HuH-7 (cell line): ENCODE measurements at places on chromosomes 6 and 20.
A peak's percentile ranks its signal among the peaks of the same experiment; 100 is the strongest.

- no peak for DNase-seq
Measured at GRCh38 chr20:11796026-11796425, 121.7 kb upstream of the BTBD3 start.

- no peak for DNase-seq
Measured at GRCh38 chr6:44301782-44302564, 11.2 kb downstream of the AARS2 start.

DNA sequence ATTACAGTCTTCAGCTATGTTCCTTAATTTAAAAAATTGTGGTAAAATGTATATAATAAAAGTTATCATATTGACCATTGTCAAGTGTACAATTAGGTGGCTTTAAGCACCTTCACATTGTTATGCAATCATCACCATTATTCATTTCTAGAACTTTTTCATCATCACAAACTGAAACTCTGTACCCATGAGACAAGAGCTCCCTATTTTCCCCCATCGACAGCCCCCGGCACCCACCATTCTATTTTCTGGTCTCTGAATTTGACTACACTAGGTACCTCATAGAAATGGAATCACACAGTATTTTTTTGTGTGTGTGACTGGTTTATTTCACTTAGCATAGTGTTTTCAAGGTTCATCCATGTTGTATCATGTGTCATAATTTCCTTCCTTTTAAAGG, 39.7 kb upstream of the FYN start:
- DNase-seq = no peak

DNA sequence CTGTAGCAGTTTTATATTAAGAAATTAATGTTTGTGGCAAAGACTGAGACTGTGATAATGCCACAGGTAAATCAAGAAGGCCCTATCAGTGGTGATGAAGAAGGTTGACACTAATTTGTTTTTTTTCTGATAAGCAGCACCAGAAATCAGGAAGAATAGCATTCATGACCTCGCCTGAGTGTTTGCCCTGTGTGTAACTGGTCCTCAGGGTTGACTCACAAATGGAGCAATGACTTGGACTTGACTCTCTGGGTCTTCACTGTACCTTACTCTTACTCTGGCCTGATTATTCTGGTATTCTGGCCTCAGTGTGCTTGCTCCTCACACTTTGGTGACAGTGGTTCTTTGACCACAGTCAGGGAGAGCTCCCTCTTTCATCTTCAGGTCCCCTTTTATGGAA, 243.9 kb downstream of the HAO1 start:
- no peak for DNase-seq

DNA sequence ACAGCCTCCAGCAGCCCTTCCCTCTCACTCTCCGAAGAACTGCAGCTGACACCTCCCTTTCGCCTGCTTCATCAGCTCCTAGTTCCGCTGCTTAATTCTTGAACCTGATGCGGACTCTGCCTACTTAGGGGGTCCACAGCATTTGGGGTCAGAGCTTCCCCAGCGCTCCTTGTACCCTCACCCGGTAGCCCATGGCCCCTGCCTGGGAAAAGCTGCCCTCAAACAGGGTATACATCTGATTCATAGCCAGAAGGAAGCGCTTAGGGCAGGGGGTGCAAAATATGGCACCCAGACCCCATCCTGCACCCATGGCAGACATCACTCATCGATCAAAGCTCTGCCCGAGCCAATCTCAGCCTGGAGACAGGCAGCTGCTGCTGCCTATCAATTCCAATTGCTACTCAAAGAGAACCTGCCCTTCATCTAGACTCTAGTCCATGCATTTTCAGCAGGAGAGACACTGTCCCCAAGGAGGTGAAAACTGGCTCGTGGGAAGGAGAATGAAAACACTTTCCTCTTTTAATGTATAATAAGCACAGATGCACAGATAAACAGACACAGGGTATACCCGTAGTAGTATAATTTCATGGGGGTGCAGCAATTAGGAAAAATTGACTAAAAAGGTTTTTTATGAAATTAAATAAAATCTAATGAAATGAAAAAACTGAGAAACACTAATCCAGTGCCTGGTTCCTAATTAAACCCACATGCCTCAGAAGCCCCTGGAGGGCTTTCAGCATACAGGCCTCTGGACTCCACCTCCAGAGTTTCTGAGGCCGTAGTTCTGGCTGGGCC, 194.8 kb downstream of the PREX1 start:
- DNase-seq = no peak

GRCh38 chr6:43454696-43455530, 435 bp downstream of the DLK2 start:
- DNase-seq = peak; percentile 86

GRCh38 chr6:36492621-36493020, 49.8 kb downstream of the KCTD20 start:
- DNase-seq = no peak

DNA sequence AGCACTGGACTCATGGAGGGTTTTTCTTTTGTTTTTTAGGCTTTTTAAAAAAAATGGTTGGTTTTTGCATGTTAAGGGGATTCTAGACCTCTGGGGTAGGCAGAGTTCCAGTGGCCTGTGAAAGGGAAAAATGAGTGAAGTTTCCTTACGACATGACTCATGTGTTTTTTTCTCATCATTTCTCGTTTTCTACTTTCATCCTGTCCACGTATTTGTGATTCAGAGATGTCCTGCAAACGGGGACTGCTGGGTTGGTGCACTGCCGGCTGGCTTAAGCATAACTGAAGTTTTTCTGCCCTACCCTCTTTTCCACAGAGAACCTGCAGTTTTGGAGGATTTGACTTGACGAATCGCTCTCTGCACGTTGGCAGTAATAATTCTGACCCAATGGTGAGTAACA, 182.3 kb downstream of the SASH1 start:
- DNase-seq = no peak

DNA sequence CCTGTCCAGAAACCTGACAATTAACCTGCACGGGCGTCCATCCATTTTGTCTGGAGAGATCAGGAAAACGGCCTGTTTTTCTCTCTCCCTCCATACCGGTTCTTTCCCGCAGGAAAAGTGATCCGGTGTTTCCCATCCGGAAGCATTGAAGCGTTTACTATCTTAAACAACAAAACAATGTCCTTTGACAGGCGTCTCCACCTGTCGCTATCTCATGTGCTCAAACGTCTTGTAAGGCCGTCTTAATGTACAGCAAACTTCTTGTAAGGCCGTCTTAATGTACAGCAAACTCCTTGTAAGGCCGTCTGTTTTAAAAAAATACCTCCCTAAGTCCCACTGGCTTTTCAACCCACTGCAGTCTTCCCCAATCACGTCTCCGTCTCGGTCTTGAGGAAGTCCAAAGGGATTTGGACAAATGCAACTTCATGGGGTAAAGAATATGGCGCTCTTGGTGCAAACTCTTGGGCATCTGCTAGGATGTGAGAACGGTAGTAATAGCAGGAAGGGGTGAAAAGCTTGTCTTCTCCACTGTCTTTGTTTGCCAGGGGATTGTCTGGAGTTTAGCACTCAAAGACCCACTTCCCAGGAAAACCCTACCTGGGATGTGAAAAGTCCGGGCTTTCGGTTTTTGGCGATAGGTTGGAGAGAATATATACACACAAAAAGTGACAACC, 29.9 kb upstream of the TRIM27 start:
- DNase-seq = no peak

DNA sequence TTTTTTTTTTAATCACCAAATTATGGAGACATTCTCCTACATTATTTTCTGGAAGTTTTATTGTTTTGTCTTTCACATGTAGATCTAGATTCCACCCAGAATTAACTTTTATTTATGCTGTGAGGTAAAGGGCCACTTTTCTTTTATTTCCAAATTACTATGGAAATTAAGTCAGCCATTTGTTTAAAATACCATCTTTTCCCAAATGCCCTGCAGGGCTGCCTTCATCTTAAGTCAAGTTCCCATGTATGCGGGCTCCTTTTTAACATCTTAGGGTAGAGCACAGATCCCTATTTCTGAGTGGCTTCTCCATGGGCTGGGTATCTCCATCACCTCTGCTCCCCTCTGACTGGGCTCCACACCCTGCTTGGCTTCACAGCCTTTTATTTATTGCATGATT, 348.4 kb downstream of the SOX4 start:
- no peak for DNase-seq

- no peak for DNase-seq
Measured at GRCh38 chr6:129112591-129112990, 229.7 kb downstream of the LAMA2 start.

DNA sequence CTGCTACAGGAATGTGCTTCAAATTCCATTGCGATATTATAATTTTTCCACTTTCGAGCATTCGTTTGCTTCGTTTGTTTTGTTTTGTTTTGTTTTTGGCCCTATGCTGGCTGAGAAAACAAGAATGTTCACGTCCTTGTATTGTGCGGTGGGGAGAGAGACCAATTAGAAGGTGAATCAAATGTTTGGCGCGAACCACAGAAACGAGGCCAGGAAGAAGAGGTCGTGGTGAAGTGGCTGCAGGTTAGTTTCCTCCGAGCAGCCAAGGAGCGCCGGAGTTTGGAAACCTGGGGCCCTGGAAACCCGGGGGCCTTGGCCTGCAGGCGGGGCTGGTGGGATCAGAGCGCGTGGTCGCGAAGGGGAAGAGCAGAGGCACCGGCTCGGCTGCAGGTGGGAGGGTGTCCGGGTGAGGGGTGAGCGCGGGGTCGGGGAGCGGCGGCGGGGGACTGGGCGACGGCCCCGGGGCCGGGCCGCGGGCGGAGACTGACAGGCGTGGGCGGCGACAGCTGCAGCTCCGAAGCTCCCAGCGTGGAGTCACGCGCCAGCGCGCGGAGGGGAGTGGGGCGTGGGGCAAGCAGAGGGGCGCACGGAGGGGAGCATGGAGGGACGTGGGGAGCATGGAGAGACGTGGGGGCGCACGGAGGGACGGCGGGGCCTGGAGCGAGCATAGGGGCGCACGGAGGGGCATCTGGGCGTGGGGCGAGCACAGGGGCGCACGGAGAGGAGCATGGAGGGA, 141.5 kb upstream of the PDE10A start:
- no peak for DNase-seq

DNA sequence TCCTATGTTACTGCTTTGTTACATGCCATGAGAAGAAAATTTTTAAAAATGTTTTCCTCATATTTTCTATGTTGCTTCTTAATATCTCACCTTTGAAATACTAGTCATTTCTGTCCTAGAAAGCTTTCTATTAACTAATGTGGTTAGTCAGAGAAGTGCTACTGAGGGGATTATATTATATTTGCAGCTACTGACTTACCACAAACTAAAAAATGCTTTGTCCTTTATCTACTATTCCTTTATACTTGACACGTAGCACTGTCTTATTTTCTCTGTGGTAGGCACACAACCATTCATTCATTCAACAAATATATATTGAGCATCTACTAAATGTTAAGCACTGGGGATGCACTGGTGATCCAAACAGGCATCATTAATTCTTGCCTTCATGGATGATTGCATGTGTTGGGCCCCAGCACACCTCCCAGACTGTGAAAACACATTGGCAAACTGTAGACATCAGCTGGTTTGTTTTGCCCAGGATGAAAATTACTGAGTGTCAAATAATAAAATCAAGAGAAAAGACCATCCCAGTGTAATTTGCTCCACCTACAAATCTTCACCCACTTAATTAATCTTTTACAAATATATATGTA, 10.7 kb upstream of the MLIP start:
- DNase-seq = no peak

GRCh38 chr6:15456422-15456821, 206.4 kb downstream of the DTNBP1 start:
- no peak for DNase-seq
